ENCODE measurements at places on chromosomes 1 and 21.

- no peak for DNase-seq
Observed at GRCh38 chr1:34750610-34751009, 4.2 kb upstream of the GJB5 start.

- no peak for DNase-seq
Observed at GRCh38 chr1:61097722-61098121, 15.4 kb downstream of the NFIA start.

- no peak for DNase-seq
Observed at GRCh38 chr1:33241866-33242265, 14.4 kb upstream of the ZNF362 start.

GRCh38 chr1:225474986-225475820 lies 47.4 kb upstream of the LBR start:
- peak; percentile 28 for DNase-seq

DNA sequence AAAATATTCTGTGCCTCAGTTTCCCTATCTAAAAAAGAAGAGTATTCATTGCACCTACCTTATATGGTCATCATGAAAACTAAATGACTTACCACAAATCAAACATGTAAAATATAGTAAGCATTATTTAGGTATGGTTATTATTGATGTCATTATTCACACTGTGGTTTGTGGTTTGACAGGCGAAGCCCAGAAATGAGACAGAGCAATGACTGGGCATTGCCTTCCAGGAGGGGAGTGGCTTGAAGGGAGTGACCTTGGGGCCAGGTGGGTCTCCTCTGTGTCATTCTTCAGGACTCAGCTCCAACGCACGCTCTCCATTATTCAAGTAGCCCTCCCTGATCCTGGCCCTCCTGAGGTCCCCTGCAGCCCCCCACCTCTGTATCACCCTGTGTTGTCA lies 133.7 kb downstream of the DMRTA2 start:
- no peak for DNase-seq

- DNase-seq: no peak
Observed at GRCh38 chr1:15684468-15685291, 560 bp downstream of the PLEKHM2 start.

- no peak for DNase-seq
Observed at GRCh38 chr1:180040034-180040433, 85.4 kb downstream of the CEP350 start.

DNA sequence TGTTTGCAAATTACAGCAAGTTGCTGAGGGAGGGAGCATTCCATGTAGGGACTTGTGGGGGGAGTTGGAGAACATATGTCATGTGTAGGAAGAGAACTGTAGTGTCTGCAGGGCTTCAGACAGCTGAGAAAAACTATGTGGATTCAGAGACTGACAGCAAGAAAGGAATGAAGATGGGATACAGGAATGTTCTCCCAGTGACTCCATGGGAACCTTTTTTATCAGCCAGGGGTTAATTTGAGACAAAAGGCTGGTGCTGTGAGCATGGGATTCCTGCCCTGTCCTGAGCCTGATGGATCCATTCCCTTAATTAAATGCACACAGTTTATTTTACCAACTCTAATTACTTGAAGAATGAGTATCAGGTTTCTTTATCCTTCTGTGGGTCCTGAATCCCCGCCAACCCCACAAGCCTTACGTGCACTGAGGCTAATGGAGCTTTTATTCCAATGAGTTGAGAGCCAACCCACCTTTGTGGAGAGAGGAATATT lies 26.5 kb upstream of the PLXNA2 start:
- DNase-seq: peak; percentile 65

DNA sequence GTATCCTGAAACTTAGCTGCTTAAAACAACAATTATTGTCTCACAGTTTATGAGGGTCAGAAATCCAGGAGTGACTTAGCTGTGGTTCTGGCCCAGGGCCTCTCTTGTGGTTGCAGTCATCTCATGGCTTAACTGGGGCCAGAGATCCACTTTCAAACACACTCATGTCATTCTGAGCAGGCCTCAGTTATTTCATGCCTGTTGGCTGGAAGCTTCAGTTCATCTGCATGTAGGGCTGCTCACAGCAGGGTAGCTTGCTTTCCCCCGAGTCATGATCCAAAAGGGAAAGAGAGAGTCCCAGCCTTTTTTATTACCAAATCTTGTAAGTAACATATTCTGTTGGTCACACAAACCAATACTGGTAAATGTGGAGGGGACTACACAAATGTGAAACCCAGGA lies 96.6 kb upstream of the B3GALT2 start:
- DNase-seq: peak; percentile 80

DNA sequence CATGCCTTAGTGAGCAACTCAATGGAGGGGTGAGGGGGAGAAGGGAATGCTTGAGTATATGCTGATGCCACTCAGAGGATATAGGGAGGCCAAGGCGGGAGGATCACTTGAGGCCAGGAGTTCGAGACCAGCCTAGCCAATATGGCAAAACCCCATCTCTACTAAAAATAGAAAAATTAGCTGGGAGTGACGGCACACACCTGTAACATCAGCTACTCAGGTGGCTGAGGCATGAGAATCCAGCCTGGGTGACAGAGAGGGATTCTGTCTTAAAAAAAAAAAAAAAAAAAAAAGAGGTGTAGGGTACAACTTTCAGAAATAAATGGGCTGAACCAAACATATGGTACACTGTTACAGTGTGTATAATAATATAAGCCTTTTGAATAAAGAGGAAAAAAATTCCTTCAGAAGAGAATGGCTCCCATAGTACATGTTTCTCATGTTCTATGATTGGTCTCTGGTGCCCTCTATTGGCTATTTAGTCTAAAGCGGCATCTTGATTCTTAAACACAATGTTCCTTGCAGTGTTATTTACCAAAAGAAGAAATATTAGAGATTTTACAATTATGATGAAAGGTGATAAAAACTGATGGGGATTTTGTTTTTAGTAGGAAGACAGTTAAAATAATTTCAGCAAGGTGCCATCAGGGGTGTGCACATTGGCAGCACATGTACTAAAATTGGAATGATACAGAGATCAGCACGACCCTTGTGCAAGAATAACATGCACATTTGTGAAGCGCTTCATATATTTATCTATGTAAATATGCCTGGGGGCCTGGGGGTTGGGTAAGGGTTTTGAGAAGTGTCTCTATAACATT lies 109.8 kb downstream of the PATJ start:
- DNase-seq: peak; percentile 80

- DNase-seq: peak; percentile 83
Observed at GRCh38 chr1:26771643-26772321, 16.0 kb upstream of the PIGV start.

GRCh38 chr21:16620786-16621320 lies 891.1 kb downstream of the USP25 start:
- DNase-seq: no peak

- no peak for DNase-seq
Observed at GRCh38 chr1:95304803-95305202, 70.8 kb downstream of the RWDD3 start.

- DNase-seq: no peak
Observed at GRCh38 chr1:175683491-175684298, 59.7 kb downstream of the TNR start.

GRCh38 chr1:77927414-77927813 lies 39.0 kb downstream of the NEXN start:
- no peak for DNase-seq

DNA sequence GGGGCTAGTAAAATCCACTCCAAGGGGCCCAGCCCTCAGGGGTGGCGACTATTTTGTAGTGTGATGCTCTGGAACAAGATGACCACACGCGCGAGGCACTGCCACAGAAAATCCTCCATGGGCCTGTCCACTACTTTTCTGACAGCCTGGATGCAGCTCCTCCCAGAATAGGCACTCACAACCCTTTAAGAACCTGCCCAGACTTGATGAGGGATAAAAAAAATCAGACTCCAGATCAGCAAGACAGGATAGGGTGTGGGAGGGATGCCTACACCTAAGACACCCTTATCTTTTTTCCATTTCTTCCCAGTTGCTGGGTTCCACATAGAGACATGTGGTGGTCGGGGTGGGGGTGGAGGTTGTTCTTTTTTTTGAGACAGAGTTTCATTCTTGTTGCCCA lies 33.5 kb downstream of the PCAT6 start:
- no peak for DNase-seq

DNA sequence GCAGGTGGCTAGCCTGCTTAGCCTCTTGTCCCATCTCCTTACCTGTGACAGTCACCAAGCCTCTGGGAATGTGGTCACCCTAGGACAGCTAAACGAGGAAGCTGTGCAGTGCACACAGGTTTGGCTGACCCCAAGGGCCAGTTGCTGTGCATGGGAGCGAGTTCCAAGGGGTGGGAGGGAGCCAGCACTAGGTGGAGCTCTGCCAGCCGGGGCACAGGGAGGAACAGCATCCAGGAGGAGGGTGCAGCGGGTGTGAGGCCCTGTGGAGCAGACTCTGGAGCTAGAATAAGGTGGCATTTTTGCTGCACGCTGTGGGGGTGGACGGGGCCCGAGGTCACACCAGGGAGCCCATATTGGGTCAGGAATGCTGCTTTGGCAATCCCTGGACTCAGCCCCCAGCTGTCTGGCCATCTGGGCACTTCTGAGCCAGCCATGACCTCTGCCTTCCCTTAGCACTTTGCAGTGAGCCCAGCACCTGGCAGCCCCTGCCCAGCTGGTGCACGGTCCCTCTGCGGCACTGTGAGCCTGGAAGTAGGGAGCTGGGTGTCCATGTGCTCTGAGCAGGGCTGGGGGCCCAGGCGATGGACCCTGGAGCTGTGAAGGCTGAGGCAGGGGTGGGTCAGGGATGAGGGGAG lies 8.7 kb downstream of the PDXK start:
- DNase-seq: no peak

DNA sequence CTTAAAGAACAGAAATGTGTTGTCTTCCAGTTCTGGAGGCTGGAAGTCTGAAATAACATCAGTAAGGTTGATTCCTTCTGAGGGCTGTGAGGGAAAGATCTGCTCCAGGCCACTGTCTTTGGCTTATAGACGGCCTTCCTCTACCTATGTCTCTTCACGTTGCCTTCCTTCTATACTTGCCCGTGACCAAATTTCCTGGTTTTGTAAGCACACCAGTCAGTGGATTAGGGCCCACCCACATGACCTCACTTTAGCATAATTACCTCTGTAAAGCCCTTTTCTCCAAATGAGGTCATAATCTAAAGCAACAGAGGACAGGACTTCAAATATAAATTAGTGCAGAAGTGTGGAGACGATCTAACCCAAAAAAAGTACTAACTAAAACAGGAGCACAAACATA lies 231.6 kb downstream of the NRIP1 start:
- no peak for DNase-seq

DNA sequence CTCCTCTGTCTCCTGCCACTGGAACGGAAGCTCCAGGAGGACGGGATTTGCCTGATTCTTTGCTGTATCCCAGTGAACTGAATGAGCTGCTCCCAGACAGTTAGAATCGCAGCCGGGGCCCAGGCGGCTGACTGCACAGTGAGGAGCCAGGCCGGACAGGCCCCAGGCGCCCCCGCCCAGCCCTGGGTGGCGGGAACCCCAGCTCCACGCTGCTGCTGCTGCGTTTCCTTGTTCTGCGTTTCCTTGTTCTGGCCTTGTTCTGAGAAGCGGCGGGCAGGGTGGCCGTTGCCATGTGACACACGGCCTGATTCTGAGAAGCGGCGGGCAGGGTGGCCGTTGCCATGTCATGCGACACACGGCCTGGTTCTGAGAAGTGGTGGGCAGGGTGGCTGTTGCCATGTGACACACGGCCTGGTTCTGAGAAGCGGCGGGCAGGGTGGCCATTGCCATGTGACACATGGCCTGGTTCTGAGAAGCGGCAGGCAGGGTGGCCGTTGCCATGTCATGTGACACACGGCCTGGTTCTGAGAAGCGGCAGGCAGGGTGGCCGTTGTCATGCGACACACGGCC lies 56.2 kb downstream of the SLC37A1 start:
- no peak for DNase-seq

GRCh38 chr1:40583980-40584379 lies 52.5 kb downstream of the ZNF684 start:
- no peak for DNase-seq

DNA sequence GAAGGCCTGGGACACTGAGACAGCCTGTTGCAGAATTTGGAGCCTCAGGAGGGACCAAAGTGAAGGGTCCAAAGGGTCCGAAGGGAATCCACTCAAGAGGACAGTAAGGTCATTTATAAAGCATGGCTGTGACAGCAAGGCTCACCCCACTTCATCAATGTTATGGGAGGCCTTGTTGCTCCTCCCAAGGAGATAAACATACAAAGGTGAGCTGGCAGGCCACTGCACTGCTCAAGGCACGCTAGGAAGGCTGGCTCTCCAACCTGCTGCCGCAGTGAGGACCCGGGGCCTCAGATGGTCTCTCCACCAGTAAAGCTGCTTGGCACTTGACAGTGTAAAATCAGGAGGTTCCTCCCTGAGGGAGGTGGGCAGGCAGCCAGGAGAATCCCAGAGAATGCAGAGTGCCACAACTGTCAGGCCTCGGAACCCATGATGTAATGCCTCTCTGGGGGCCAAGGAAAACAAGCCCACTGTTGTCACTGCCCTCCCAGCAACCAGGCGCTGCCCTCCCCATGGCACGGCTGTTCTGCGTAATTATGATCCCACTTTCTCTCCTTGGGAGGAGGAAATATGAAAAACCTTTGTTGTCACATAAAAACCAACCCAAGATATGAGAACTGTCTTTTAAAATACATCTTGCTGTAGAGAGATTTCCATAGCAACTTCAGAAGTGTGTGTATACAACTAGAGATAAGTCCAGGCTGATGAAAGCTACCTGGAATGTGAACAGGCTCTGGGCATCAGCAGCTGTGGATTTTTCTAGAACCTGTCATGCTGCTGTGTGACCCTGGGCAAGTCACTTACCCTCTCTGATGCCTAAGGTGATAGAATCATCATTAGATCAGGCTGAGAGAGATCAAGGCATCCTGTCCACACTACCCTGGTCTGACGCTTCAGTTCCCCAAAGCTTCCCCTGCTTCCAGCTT lies 102.5 kb downstream of the KCNN3 start:
- DNase-seq: no peak

GRCh38 chr1:243354511-243355153 lies 98.8 kb downstream of the SDCCAG8 start:
- DNase-seq: no peak

DNA sequence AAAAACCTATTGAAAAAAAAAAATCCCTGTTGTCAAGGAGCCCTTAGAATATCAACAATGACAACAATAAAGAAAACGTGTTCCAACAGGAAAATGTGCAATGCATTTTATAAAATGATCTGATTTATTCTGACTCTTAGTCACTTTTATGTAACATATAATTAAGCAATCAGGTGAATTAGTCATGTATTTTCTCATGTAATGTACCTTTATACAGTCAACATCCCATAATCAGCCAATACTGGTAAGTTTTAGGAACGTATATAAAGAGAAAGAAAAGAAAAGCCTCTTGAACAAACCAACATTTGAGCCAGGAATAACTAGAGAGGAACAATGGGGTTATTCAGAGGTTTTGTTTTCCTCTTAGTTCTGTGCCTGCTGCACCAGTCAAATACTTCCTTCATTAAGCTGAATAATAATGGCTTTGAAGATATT lies at the start of gene CLCA4:
Gene CLCA4 (plus strand): TSS at position 292 of the 435 bp plus-strand sequence. CDS start 42 bp downstream, at position 334.
- no peak for DNase-seq

- DNase-seq: peak; percentile 18
Observed at GRCh38 chr1:78619803-78620579, at the start of gene IFI44L. TSS of gene IFI44L (plus strand) at chr1:78620448. CDS start at chr1:78627916, 7,468 bp downstream.

- DNase-seq: peak; percentile 85
Observed at GRCh38 chr21:41283211-41283818, 33.3 kb upstream of the FAM3B start.

- DNase-seq: no peak
Observed at GRCh38 chr1:6294080-6294889, 33.4 kb upstream of the GPR153 start.

Data from astrocyte of the cerebellum (primary cell).